NCI-H510A (cell line): ENCODE measurements at places on chromosomes 11 and 22.

DNA sequence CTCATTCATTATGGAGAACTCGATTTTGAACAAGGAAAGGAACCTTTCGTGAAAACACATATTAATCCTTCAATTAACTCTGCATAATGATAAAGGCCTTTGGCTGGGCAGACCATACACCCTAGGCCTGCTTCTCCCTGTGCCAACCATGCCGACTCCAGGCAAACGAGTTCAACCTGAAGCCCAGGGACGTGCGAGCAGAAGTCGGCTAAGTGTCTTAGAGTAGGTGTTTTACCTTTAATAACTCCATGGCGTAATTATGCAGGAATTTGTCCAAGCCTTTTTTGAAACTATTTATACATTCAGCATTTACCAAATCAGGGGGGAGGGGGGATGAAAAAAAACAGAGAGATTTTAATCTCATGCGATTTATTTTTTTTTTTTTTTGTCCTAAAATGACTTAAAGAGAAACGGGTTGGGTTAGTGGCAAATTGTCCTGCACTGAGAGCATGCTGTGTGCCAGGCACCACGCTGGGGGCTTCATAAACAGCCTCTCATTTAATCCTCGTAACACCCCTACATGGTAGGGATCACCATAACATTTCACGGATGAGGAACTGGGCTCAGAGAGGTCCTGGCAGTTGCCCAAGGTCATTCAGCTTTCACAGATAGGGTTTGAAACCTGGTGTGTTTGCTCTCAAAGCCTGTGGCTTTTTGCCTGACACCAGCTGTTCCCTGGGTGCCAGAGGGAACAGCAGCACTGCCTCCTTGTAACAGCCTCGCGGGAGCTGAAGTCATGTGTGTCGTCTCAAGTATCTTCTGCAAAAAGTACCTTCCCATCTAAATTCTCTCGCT is 423.9 kb downstream of the MN1 start:
- DNase-seq: peak; percentile 17

- no peak for DNase-seq
These were observed 169.9 kb upstream of the CCDC90B start for GRCh38 chr11:83456075-83456474.

GRCh38 chr11:73295241-73295995 is 12.7 kb upstream of the ARHGEF17 start:
- peak; percentile 22 for DNase-seq

- no peak for DNase-seq
These were observed 19.6 kb downstream of the AMOTL1 start for GRCh38 chr11:94787801-94788200.

GRCh38 chr11:78289552-78290292 is 101.0 kb downstream of the USP35 start:
- no peak for DNase-seq

DNA sequence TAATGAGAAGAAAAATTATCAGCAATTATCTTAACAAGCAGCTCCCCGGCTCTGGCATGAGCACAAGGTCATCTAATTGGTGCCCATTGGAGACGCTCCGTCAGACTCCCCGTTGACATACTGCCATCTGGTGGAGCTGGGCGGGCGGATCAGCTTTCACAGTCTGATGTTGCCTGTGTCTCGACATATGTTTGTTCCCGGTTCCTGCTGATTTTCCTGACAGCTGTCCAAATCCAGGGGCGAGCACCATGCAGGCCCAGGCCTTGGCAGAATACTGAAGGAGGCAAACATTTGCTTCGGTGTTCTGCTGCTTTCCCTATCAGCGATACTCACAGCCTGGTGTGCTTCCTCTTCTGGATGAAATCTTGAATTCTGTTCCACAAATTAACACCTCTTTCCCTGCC is 43.8 kb upstream of the BARX2 start:
- peak; percentile 92 for DNase-seq

DNA sequence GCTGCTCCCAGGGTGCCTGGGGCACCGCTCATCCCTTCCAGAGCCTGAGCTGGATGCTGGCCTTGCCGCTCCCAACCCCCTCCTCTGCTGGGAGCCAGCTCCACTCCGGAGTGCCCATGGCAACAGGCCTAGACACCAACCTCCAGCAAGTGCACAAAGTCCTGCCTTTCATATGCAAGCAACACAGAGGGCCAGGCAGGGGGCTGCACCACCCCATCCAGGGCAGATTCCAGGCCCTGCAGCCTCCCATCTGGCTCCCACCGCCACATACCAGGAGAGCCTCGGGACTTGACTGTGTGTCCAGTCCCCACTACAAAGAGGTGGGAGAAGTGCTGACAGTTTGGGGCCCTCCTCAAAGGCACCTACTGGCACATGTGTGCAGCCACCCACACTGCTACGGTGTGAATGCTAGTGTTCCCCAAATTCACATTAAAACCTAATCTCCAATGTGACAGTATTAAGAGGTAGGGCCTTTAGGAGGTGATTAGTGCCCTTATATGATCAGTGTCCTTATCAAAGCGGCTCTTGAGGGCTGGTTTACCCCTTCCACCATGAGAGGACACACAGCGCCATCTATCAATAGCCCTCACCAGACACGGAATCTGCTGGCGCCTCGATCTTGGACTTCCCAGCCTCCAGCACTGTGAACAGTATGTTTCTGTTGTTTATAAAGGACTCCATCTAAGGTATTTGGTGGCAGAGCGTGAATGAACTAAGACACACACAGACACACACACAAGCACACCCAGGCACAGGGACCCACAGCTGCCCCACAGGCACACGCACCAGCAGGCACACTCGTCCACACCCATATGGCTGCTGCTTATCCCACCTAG is 16.2 kb downstream of the ARVCF start:
- DNase-seq: no peak

- DNase-seq: no peak
These were observed 10.6 kb upstream of the ACER3 start for GRCh38 chr11:76850130-76850529.

DNA sequence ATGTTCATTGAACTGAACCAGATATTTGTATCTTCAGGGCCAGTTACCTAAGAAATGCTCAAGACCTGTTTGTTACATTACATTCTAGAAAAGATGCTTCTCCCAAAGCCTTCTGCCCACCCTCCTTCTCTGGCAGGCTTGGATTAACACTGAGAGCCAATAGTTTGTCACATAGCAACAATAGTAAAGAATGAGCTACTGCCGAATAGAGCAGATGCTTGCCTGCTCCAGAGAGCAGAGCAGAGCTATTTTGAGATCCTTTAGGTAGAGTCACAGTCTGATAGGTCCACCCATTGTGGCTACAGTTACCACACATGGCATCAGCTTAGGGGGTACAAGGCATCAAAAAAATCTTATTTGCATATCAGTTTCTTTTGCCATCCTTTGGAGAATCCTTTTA is 13.5 kb upstream of the EP300 start:
- no peak for DNase-seq

GRCh38 chr11:15839061-15839460 is 517.3 kb downstream of the SOX6 start:
- no peak for DNase-seq

DNA sequence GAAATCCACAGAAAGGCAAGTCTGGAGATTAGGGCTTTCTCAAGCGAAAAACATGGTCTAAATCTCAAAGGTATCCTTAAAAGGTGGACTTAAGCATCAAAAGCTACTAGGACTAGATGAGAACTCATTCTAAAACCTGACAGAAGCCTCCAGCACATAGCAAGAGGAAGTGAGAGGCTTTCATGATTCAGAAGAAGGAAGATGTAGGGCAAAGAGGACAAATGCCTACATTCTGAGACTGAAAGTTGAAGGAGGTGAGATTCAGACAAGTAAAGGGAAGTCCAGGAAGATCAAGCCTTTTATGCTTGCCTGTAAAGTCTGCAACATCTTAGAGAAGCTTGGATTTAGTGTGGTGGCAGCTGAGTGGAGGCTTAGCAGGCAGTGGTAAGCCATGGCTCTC is 98.9 kb downstream of the PGR start:
- no peak for DNase-seq

GRCh38 chr11:34192481-34193401 is 87.3 kb downstream of the NAT10 start:
- no peak for DNase-seq

DNA sequence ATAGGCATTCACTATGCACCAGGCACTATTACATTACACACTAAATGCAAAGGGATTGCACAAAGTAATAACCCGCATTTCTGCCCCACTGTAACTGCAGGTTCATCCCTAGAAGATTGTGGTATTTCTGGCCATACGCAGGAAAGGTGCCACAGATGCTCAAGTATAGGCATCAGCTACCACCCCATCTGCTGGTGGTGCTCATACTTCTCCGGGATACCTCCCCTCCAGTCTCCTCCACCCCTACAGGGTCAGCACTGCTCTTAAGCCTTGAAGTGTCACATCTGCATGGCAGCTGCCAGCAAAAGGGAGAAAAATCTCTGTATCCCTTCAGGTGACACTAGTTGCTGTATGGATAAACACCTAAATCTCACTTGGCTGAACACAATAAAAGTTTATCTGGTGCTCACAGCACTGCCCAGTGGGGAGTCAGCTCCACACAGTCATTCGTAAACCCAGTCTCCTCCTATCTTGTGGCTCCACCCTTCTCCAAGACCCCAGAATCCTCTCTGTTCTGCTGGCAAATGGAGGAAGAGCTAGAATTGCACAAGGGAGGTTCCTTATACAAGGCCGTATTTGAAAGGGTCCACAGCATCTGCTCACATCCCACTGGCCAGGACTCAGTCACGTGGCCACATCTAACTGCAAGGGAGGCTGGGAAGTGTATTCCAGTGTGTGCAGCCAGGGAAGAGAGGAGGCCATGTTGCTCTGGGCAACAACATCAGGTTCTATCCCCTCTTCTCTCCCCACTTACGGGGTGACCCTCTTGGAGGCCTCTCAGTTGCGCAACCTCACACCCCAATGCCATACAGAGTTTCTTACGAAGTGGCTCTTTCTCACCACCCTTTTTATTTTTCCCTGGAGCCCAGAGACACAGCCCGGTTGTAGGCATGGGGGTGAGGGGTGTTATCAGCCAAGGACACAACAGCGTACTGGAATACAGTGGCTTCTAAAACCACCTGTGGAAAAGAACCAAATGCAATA is 114.7 kb downstream of the BUD13 start:
- no peak for DNase-seq

DNA sequence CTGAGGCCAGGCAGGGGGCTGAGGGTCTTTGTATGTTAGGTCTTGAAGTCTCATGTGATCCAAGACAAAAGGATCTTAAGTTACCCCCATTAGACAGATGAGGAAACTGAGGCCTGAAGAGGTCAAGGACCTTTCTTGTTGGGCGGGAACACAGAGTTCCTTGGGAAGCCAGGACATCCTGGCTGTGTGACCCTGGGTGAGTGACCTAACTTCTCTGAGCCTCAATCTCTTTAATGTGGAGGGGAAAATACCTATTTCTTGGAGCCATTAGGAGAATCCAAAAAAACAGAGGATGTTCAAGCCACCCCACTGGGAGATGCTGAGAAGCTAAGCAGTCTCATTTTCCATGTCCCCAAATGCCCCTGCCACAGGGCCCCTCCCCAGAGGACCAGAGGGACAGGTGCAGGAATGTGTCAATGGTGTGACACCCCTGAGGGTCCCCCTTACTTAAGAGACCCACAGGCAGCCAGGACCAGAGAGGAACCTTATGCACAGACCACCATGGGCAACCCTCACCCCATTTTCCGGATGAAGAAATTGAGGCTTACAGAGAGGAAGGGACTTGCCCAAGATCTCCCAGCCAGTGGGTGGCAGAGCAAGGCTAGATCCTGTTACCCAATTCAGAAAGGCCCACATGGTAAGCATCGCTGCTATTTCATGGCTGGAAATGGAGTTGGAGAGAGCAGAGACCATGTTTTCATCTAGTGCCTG is 8.0 kb downstream of the RAC2 start:
- no peak for DNase-seq

DNA sequence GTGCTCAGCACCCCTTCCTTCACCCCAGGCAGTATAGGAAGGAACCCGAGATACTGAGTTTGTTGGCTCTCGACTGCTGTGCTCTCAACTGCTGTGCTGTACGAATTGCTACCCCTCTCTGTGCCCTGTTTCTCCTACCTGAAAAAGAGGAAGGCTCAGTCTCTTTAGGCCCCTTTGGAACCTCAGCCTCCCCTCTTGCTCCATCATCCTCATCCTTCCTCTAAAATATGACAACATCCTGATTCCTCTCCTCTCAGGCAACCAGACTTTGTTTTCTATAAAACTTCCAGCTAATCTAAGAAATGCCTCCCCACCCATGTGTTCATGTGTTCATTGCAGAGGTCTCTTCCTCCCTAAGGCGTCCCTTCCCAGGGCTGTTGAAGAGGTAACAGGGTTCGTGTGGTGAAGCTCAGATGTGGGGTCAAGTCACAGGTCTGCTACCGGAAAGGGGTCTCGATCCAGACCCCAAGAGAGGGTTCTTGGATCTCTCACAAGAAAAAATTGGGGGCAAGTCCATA is 35.5 kb upstream of the CD82 start:
- no peak for DNase-seq

GRCh38 chr11:123334925-123335324 is 95.1 kb upstream of the GRAMD1B start:
- DNase-seq: no peak

DNA sequence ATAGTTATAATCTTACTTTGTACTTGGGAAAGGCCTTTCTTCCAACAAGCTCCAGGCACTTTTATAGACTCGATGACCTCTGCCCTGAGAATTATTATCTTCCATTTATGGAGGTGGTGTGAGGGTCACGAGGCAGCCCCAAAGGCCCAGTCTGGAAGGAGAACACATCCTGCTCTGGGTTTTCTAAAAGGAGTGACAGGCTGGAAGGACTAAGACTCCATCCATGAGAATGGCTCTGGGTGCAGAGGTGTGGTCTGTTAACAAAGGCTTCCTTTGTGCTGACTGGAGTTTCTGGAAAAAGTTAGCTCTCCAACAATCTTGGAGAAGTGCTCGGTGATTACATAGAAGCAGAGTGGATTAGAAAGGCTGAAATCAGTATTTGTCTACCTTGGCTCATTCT is 74.7 kb upstream of the SESN3 start:
- no peak for DNase-seq

DNA sequence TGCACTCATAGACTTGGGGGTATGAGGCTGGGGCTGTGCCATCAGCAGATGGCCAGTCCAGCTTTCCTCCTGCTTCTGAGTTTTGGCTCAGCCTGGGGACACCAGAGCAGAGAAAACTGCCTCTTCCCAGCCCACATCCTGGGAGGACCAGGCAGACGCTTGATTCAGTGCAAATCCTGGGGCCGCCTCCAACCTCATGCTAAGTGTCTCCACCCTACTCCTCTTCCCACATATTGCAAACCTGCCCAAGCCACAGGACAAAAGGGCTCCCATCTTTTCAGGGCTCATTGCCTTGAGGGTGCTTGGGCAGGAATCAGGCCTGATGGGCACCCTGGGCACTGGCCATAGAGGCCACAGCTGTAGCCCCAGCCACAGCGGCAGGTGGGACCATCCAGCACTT is 79.7 kb upstream of the SHANK2 start:
- no peak for DNase-seq
